Brain (organoid and tissue), 16 donors: ENCODE measurements at places on chromosomes 12 and 14. TPM values are rescaled to one million over a fixed set of nuclear protein-coding genes. Genes with fewer than 3 reads are reported as not detected.

YBX3 gene
- polyA plus RNA-seq = 22.8 TPM

PRPF39 gene
- polyA plus RNA-seq = 3.5 TPM

IL31 gene
- polyA plus RNA-seq = not detected

COPZ1 gene
- polyA plus RNA-seq = 220 TPM

RTL1 gene
- polyA plus RNA-seq = 0.15 TPM

CHGA gene
- 1,071 TPM for polyA plus RNA-seq

POLE2 gene
- 7.3 TPM for polyA plus RNA-seq

CLEC4C gene
- polyA plus RNA-seq = not detected

MDGA2 gene
- 0.29 TPM for polyA plus RNA-seq

SERPINA12 gene
- polyA plus RNA-seq = not detected

CBLN3 gene
- 3.3 TPM for polyA plus RNA-seq

SMIM41 gene
- not detected for polyA plus RNA-seq

MSRB3 gene
- 2.8 TPM for polyA plus RNA-seq

RNU6-7 gene
- polyA plus RNA-seq = not detected

ANG gene
- polyA plus RNA-seq = 1.7 TPM

CEBPE gene
- not detected for polyA plus RNA-seq

FGF23 gene
- polyA plus RNA-seq = not detected

CLEC2A gene
- not detected for polyA plus RNA-seq

HOXC6 gene
- not detected for polyA plus RNA-seq
